ENCODE measurements at places on chromosomes 7 and 10.

DNA sequence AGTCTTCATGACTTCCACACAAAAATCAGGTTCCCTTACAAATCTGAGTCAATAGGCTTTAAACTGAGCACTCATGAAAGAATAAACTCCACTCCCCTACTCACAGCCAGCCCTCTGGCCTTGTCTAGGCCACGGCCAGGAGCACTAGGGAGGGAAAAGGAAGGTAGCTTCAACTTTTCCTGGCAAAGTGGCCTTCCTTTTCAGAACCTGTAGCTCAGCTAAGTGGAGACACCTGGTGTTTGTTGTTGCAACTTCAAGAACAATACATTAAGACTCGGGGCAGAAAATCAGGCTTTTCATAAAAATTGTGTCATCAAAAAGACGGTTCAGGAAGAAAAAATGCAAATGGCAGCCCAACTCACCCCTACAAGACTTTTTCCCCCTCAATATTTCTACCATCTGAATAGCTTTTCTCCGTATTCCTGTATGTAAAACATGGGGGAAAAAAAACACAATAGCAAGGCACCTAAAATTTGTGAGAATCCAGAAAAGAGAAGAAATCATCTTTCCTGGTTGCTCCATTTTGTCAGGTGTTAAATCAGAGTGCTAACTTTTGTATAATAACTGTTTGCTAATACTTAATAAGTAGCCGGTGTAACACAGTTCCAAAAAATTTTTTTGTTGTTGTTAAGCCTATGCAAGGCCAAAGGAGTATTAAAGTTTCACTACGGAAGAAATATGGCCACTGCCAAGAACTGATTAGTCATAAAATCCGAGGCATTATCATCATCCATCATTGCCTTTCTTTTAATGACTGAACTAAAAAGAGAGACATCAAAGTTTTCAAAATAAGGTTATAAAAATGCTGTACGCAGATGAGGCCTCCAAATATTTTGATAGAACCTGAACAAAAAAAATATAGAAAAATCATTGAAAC is 66.2 kb upstream of the ARID5B start:
- no peak overlapping the region for H3K4me3 ChIP-seq
- DNase-seq = peak; percentile 70
- H3K27ac ChIP-seq = peak overlapping the region; percentile 76
- no peaks in the 10 kb centered on the region for H3K27me3 ChIP-seq
- no peaks in the 10 kb centered on the region for H3K36me3 ChIP-seq

DNA sequence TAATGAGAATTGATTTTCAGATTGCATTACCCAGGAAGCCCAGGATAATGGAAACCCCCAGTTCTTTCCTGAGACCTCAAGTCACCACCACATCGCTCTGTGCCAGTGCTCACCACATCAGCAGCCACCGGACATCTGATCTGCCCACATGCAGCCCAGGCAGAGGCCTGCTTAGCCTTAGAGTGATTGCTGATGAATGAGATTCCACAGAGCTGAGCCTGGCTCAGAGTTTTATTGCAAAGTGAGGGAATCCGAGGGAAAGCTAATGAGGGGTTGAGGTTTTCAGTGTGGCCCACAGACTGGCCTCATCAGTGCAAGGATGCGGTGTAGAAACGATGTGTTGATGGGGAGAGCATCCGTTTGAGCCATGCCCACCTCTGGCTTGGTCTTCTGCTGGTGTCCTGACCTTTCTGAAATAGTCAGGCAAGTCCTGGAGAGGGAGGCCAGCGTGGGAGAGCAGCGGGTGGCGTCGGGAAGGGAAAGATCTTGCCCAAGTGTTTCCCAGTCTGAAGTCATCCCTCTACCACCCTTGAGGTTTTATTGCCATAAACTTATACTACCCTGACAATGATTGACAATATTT is 120.3 kb downstream of the ITIH5 start:
- H3K36me3 ChIP-seq = no peaks in the 10 kb centered on the region
- H3K4me1 ChIP-seq = no peaks in the 10 kb centered on the region
- no peak overlapping the region for H3K27ac ChIP-seq
- H3K27me3 ChIP-seq = no peaks in the 10 kb centered on the region
- no peak for DNase-seq

GRCh38 chr7:19747740-19748339 is 25.6 kb downstream of the TMEM196 start:
- peak; percentile 48 for DNase-seq
- no peaks in the 10 kb centered on the region for H3K27me3 ChIP-seq
- H3K36me3 ChIP-seq = no peaks in the 10 kb centered on the region
- H3K4me1 ChIP-seq = no peaks in the 10 kb centered on the region
- no peak overlapping the region for H3K27ac ChIP-seq

GRCh38 chr7:107833684-107834106 is 30.7 kb upstream of the SLC26A3 start:
- H3K36me3 ChIP-seq = no peaks in the 10 kb centered on the region
- no peaks in the 10 kb centered on the region for H3K4me1 ChIP-seq
- no peak for DNase-seq
- H3K27ac ChIP-seq = no peak overlapping the region

DNA sequence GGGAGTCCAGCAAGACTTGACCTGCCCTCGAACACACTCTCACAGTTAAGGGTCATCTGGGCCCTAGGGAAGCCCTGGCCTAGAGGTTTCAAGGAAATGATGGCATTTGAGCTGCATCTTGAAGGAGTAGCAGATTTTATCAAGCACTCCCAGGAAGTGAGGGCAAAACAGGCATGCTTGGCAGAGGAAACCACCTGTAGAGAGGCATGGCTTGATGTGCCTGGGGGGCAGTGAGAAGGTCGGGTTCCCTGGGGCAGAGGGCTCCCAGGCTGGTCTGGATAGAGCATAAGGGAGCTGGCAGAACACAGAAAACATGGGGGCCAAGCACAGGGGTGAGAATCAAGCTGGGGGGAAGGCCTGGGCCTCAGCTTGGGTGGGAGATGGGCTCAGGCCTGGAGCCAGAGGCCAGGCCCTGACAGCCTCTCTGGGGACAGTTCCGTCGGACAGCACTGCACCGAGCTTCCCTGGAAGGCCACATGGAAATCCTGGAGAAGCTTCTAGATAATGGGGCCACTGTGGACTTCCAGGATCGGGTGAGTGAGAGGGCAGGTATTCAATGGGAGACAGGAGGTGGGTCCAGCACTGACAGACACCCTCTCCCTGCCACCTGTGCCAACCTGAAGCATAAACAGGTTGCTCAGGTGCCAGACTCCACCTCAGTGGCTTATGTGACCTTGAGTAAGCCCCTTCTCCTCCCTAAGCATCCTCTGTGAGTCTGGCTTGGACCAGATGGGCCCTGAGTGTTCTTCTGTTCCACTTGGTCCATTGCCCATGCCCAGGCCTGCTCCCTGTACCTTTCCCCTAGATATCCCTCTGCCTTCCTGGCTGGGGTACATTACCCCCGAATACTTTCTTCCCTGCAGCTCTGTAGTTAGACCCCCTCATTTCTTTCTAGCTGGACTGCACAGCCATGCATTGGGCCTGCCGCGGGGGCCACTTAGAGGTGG is 3.5 kb upstream of the HOGA1 start:
- DNase-seq = no peak
- peaks cover 28% of the 10 kb centered on the region for H3K4me1 ChIP-seq
- no peaks in the 10 kb centered on the region for H3K36me3 ChIP-seq
- no peaks in the 10 kb centered on the region for H3K27me3 ChIP-seq

- no peak overlapping the region for H3K27ac ChIP-seq
- H3K4me3 ChIP-seq = no peak overlapping the region
- no peak for DNase-seq
These were observed 467.5 kb downstream of the GPAM start for GRCh38 chr10:111716032-111716431.

GRCh38 chr10:121078672-121079102 is 227.5 kb downstream of the WDR11 start:
- H3K36me3 ChIP-seq = no peaks in the 10 kb centered on the region
- peaks cover 3% of the 10 kb centered on the region for H3K4me1 ChIP-seq
- H3K27me3 ChIP-seq = peaks cover 29% of the 10 kb centered on the region
- H3K27ac ChIP-seq = no peak overlapping the region

DNA sequence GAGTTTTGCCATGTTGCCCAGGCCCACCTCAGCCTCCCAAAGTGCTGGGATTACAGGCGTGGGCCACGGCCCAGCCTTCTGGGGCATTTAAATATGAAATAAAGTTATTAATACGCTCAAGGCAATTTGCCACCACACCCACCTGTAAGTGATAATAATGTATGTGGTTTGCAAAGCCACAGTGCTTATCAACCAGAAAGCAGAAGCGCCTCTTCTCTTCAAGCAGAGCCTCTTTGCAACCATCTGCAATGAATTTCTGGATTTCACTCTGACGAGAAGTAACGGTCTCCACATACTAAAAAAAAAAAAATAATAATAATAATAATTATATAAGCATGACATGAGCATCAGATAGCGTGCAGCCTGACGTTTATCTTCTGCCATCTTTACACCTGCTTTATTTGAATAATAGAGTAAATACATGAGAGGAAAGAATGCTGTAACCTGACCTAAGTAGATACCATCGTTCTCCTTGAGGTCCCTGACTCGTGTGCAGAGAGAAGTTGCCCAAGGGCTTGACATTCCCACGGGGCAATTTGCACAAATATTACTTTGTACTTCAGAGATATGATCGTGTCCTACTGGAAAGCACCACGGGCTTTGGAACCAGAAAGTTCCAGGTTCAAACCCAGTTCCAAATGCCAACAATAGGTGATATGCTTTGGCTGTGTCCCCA is 34.0 kb downstream of the BRI3 start:
- peaks cover 19% of the 10 kb centered on the region for H3K4me1 ChIP-seq
- no peak overlapping the region for H3K27ac ChIP-seq
- H3K36me3 ChIP-seq = peaks cover 43% of the 10 kb centered on the region

DNA sequence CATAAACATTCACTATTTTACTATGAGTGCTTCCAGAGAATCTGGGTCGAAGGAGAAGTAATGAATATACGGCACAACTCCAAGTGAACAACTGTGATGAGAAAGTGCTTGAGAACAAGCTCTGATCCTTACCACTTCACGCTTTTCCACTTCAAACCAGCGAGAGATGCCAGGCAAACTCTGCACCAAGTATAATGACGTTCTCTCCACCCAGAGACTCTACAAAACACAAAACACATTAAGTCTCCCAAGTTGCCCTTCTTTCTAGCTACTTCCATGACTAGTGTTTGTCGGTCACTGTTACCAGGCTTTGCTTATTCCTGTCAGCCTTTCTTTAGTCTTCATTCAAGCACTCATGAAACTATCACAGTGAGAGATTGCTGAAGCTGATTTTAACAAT is 193.1 kb upstream of the IMMP2L start:
- DNase-seq = no peak
- no peak overlapping the region for H3K4me3 ChIP-seq
- H3K4me1 ChIP-seq = peaks cover 7% of the 10 kb centered on the region
- H3K27me3 ChIP-seq = no peaks in the 10 kb centered on the region
- peaks cover 13% of the 10 kb centered on the region for H3K36me3 ChIP-seq
- no peak overlapping the region for H3K27ac ChIP-seq

- H3K36me3 ChIP-seq = no peaks in the 10 kb centered on the region
- H3K27ac ChIP-seq = no peak overlapping the region
- H3K4me1 ChIP-seq = no peaks in the 10 kb centered on the region
- DNase-seq = no peak
- peaks cover 10% of the 10 kb centered on the region for H3K27me3 ChIP-seq
These were observed 370.0 kb upstream of the AUTS2 start for GRCh38 chr7:69228212-69228811.

DNA sequence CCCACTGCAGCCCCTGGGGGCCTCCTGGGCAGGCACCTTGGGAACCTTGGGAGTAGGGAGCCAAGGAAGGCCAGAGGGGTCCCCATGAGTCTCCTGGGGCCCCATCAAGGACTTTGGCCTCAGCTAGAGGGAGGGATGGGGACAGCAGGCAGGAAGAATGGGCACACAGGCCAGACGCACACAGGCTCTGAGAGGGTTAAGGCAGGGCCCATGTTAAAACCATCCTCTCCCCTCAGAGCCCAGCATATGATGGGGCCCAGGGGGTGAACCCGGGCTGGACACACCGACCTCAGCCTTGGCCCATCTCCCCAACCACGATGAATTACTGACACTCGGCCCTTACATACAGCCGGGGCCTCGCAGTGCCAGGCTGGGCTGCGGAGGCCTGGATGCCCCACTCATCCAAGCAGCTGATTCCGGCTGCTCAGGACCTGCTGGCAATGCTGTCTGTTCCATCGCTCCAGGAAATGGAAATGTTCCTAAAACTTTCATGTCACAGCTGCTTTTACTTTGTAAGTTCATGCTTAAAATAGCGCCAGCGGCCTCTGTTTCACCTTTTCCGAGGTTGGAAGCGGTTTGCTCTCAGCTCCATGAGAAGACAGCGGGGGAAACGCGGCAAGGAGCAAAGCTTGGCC is 17.3 kb upstream of the INPP5A start:
- no peak overlapping the region for H3K27ac ChIP-seq
- H3K4me3 ChIP-seq = no peak overlapping the region
- H3K27me3 ChIP-seq = peaks cover 32% of the 10 kb centered on the region
- peaks cover 45% of the 10 kb centered on the region for H3K4me1 ChIP-seq

DNA sequence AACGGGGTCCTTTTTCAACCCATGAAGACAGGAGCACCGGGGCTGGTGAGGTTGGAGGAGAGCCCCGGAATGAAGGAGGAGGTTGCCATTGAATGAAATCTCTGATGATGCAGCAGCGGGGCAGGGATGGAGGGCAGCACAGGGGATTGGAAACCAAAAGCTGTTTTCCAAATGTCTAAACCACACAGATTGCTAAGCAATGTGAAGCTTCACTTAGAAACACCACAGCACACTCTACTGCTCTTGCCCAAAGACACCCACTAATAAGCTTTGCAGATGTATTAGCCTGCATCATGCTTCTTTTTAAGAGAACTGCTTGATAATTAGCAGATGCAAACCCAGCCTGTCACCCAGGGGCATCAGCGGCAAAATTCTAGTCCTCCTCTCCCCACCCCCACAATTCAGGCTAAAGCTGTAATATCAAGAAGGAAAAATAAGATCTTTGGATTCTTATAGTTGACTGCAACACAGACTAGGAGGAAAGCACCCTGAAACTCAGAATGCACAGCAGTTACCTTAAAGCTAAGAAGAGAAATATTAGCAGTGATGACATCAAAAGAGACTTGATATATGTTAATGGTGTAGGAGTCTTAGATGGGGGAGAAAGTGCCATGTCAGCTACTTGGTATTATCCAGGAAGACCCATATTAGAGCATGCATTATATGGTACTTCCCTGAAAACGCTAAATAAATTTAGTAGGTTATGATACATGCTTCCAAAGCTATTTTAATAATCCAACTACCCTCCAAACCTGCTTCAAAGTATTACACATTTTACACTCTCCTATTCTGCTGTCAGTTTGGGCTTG is 666.7 kb downstream of the KCNMA1 start:
- no peak overlapping the region for H3K27ac ChIP-seq
- H3K4me3 ChIP-seq = no peak overlapping the region
- H3K4me1 ChIP-seq = no peaks in the 10 kb centered on the region
- no peaks in the 10 kb centered on the region for H3K27me3 ChIP-seq

- DNase-seq = peak; percentile 44
- H3K36me3 ChIP-seq = peaks cover 59% of the 10 kb centered on the region
- no peak overlapping the region for H3K27ac ChIP-seq
These were observed 120.0 kb upstream of the SAMD8 start for GRCh38 chr10:74991435-74991834.

- H3K4me3 ChIP-seq = no peak overlapping the region
- H3K36me3 ChIP-seq = no peaks in the 10 kb centered on the region
These were observed 4.6 kb downstream of the KIF20B start for GRCh38 chr10:89706011-89706410.

- H3K27ac ChIP-seq = no peak overlapping the region
- no peaks in the 10 kb centered on the region for H3K27me3 ChIP-seq
- peak; percentile 51 for DNase-seq
These were observed 1.0 kb upstream of the LRRN3 start for GRCh38 chr7:111089822-111090426.

- no peaks in the 10 kb centered on the region for H3K27me3 ChIP-seq
- no peaks in the 10 kb centered on the region for H3K4me1 ChIP-seq
- no peaks in the 10 kb centered on the region for H3K36me3 ChIP-seq
- no peak overlapping the region for H3K4me3 ChIP-seq
- no peak overlapping the region for H3K27ac ChIP-seq
- no peak for DNase-seq
These were observed 19.1 kb downstream of the PLCE1 start for GRCh38 chr10:94012834-94013233.

Measured in mesenchymal stem cell (in vitro differentiated cells and primary cell).